ENCODE measurements at places on chromosomes 3 and 15. TPM values are rescaled to one million over a fixed set of nuclear protein-coding genes. Genes with fewer than 3 reads are reported as not detected.

The RARRES1 gene
- total RNA-seq = 8.4 TPM

GRCh38 chr3:24905266-24905665 lies 410.6 kb upstream of the THRB start:
- DNase-seq = no peak

DNA sequence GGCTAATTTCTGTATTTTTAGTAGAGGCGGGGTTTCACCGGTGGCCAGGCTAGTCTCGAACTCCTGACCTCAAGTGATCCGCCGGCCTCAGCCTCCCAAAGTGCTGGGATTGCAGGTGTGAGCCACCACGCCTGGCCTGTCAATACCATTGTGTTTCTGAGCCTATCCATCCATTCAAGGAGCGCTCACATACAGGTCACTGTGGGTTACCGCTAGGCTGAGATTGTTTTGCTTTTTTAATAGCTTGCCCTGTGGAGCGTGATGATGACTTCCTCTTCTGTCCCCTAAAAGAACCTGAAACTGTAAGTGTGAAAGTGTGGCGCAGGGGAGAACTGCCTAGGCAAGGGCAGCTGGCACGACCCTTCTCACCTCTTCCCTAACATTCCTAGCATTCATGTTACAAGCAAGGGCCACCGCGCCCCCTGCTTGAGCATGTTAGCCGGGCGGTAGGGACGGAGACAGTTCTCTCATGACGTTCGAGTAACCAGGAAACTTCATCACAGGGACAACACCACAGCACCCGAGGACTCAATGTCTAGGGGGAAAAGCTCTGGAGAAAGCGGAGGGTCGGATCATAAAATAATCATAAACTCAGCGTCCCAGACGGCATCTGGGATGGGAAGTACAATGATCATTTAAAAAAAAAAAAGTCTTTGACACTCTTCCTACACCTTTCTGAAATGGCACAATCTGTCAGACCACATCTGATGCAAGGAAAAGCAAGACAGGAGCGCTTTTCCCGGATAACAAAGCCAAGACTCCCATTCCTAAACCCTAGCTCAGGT lies 790 bp downstream of the LAMP3 start:
- DNase-seq = no peak

- DNase-seq = no peak
Observed at GRCh38 chr15:92906563-92907081, 6.5 kb downstream of the CHD2 start.

Measured in left ventricle myocardium inferior (tissue), 1 donor.